ENCODE measurements at places on chromosomes 13 and 19. TPM values are rescaled to one million over a fixed set of nuclear protein-coding genes. Genes with fewer than 3 reads are reported as not detected.
A peak's percentile ranks its signal among the peaks of the same experiment; 100 is the strongest.

GRCh38 chr19:18840288-18841267, 8.8 kb downstream of the UPF1 start:
- DNase-seq, result no peak
- H3K27me3 ChIP-seq, result no peaks in the 10 kb centered on the region
- no peak overlapping the region for H3K27ac ChIP-seq
- no peak overlapping the region for H3K4me3 ChIP-seq
- H3K4me1 ChIP-seq, result peaks cover 21% of the 10 kb centered on the region
- no peaks in the 10 kb centered on the region for H3K36me3 ChIP-seq

DNA sequence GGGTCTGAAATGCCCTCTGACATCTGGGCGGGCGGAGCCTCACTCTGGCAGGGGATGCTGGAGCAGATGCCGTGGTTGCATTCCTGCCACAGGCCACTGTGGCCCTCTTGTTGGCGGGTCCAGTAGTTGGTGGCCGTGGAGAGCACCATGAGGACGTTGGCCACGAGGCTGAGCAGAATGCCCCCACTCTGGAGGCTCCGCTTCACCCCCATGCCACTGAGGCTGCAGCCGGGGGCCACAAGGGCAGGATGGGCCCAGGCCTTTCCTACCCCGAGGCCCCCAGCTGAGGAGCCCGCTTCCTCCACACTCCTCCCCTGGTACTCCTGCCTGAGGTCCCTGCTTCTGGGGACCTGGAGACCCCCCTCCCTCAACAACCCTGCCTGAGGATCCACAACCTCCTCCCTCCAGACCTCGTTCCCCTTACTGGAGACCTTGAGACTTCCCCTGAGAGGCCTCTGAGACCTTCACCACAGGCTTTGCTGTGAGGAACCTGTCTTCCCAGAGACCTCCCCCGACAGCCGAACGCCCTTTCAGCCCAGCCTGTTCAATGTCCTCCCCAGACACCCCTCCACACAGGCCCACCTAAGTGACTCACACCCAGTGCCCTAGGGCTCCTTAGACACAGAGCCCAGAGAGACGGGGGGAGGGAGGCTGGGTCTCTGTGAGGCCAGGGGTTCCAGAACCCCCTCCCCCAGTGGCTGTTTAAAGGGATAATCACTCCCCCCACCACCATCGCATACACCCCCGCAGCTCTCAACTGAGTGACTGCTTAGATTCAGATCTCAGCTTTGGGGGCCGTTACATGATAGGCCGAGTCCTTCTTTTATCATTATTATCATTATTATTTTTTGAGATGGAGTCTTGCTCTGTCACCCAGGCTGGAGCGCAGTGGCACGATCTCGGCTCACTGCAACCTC, at the start of gene CLDND2:
TSS of gene CLDND2 (minus strand) at position 638 of the 917 bp plus-strand sequence. CDS start at position 212, 426 bp downstream.
- H3K4me1 ChIP-seq, result no peaks in the 10 kb centered on the region
- DNase-seq, result no peak
- no peaks in the 10 kb centered on the region for H3K27me3 ChIP-seq
- no peaks in the 10 kb centered on the region for H3K36me3 ChIP-seq
- peak within 1 kb of the TSS; percentile 52 for H3K4me3 ChIP-seq

DNA sequence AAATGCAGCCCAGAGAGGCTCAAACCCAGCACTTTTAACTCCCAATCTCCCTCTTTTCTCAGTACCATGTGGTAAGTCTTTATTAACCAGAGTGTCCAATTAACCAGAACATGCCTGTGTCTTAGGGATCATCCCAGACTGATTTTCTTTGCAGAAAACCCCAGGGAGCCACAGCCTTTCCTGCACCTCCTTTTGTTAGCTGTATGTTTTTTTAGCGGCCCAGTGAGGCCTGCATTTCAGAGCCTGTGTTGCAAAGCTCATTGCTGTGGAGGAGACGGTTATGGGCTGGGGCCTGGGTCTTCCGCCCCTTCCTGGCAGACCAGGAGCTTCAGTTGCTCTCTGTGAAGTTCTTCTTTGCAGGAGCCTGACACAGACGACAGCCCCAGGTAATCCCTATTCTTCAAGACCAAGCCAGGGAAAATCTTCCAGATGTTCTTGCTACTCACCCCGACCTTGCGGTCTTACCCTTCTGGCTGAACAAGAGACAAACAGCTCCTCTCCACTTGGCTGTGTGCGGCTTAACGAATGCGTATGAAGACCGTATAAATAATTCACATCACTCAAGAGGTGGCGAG, 70.7 kb upstream of the TSHZ3 start:
- H3K4me3 ChIP-seq, result no peak overlapping the region
- no peaks in the 10 kb centered on the region for H3K4me1 ChIP-seq
- H3K27me3 ChIP-seq, result peaks cover 57% of the 10 kb centered on the region

DNA sequence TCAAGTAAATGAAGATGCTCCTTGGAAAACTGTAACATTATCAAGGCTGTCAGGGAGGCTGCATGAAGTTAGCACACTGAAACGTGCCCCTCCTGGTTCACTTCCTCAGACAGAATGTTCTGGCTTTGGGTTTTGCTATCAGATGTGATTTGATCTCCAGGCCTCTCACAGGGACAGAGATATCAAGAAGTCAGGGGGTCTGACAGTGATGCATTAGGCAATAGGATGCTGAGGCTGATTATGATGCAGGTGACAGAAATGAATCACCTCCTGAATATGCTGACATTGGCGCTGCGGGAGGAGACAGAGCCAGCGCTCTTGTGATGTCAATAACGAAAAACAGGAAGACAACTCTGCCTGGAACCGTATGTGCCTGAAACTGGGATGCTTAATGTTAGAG, 278.5 kb downstream of the DCT start:
- H3K4me1 ChIP-seq, result no peaks in the 10 kb centered on the region
- no peaks in the 10 kb centered on the region for H3K36me3 ChIP-seq
- H3K4me3 ChIP-seq, result no peak overlapping the region
- H3K27ac ChIP-seq, result no peak overlapping the region

DNA sequence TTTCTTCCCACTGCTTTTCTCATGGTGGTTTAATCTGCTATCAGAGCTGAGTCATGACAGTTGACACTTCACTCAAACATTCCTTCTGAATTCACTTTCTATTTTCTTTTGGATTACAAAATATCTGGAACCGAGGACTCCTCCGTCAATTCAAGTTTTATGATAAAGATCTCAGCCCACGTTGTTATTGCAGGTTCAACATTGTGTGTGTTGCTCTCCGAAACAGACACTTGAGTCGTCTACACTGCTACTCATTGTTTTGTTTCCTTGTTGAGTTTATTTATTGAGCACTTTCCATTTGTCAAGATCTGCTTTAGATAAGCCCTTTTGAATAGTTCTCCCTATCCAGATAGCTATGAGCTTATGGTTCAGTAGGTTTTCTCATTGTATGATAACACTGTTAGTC, 636.1 kb upstream of the GPC6 start:
- H3K4me3 ChIP-seq, result no peak overlapping the region
- H3K4me1 ChIP-seq, result no peaks in the 10 kb centered on the region
- DNase-seq, result no peak
- H3K36me3 ChIP-seq, result no peaks in the 10 kb centered on the region
- no peaks in the 10 kb centered on the region for H3K27me3 ChIP-seq

DNA sequence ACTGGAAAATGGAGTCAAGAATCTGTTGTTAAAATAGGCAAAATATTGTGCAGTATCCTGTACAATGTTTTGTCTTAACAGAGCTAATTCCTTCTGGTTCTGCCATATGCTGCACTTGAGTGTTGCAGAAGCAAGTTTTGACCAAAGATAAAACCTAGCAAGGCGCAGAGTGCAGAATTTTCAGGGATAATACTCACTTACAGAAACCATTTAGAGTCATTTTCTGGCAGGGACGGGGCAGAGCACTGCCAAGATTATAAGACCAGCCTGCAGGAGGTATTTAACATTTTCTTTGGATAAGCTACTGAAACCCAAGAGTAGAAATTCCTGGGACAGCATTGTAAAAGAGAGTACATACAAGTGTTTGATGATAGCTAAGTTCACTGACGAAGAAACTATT, 159.5 kb upstream of the EDNRB start:
- no peaks in the 10 kb centered on the region for H3K27me3 ChIP-seq
- no peaks in the 10 kb centered on the region for H3K36me3 ChIP-seq
- no peak for DNase-seq

- H3K4me1 ChIP-seq, result no peaks in the 10 kb centered on the region
- DNase-seq, result no peak
- peaks cover 9% of the 10 kb centered on the region for H3K36me3 ChIP-seq
- no peak overlapping the region for H3K4me3 ChIP-seq
- peak overlapping the region; percentile 27 for H3K27ac ChIP-seq
Observed at GRCh38 chr13:46354156-46355087, 32.6 kb downstream of the RUBCNL start.

DNA sequence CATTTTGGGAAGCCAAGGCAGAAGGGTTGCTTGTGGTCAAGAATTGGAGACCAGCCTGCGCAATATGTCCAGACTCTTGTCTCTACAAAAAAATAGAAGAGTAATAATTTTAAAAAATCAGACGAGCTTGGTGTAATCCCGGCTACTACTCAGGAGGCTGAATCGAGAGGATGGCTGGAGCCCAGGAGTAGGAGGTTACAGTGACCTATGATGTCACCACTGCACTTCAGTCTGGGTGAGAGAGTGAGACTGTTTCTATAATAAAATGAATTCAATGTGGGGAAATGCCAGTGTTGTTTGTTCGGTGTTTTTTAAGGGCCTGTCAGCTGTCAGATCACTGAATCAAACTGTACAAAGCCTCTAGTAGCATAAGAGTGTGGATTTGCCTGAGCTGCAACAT, 1.2 kb upstream of the FBXL3 start:
- H3K27me3 ChIP-seq, result no peaks in the 10 kb centered on the region
- no peaks in the 10 kb centered on the region for H3K36me3 ChIP-seq
- DNase-seq, result no peak
- no peak overlapping the region for H3K4me3 ChIP-seq
- H3K27ac ChIP-seq, result no peak overlapping the region

GRCh38 chr19:50720181-50720920, 749 bp upstream of the SHANK1 start:
- no peak for DNase-seq
- H3K27me3 ChIP-seq, result peaks cover 18% of the 10 kb centered on the region
- H3K27ac ChIP-seq, result no peak overlapping the region
- H3K4me1 ChIP-seq, result peaks cover 26% of the 10 kb centered on the region

GRCh38 chr13:30004204-30004603, 153.8 kb upstream of the UBL3 start:
- no peaks in the 10 kb centered on the region for H3K27me3 ChIP-seq
- no peak for DNase-seq
- H3K4me3 ChIP-seq, result no peak overlapping the region

DNA sequence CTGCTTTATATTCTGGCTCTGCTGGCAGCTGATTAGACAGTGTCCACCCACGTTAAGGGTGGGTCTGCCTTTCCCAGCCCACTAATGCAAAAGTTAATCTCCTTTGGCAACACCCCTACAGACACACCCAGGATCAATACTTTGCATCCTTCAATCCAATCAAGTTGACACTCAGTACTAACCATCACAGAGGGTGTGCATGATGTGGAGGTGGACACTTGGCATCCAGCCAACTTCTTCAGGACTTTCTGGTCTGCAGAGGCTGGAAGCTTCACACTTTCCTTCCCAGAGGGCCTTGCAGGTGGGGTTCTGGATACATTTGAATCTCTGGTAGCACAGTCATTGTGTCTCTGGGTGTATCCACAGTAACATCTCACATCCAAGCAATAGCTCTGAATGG, 18.9 kb upstream of the IGFL1 start:
- H3K27ac ChIP-seq, result peak overlapping the region; percentile 57
- no peak for DNase-seq
- H3K36me3 ChIP-seq, result no peaks in the 10 kb centered on the region
- no peak overlapping the region for H3K4me3 ChIP-seq

DNA sequence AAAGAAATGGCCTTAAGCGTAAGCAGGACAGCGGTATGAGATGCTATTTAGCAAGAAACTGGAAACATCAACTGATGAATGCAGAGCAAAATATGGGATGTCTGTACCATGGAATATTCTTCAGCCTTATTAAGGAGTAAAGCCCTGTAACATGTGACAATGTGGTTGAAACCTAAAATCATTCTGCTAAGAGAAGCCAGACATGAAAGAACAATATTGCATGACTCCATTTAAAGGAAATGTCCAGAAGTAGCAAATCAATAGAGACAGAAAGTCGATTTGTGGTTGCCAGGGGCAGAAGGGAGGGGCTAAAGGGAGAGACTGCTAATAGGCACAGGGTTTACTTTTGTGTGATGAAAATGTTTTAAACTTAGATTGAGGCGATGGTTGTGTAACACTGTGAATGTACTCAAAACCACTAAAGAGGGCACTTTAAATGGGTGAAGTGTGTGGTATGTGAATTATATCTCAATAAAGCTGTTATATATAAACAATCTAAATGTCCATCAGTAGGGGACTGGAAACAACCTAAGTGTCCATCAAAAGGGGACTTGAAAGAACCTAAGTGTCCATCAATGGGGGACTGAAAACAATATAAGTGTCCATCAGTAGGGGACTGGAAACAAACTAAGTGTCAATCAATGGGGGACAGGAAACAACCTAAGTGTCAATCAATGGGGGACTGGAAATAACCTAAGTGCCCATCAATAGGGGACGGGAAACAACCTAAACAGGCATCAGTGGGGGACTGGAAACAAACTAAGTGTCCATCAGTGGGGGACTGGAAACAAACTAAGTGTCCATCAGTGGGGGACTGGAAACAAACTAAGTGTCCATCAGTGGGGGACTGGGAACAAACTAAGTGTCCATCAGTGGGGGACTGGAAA, 45.4 kb downstream of the CCL25 start:
- no peak overlapping the region for H3K4me3 ChIP-seq
- no peaks in the 10 kb centered on the region for H3K4me1 ChIP-seq
- no peaks in the 10 kb centered on the region for H3K36me3 ChIP-seq
- DNase-seq, result no peak
- no peak overlapping the region for H3K27ac ChIP-seq
- H3K27me3 ChIP-seq, result no peaks in the 10 kb centered on the region

DNA sequence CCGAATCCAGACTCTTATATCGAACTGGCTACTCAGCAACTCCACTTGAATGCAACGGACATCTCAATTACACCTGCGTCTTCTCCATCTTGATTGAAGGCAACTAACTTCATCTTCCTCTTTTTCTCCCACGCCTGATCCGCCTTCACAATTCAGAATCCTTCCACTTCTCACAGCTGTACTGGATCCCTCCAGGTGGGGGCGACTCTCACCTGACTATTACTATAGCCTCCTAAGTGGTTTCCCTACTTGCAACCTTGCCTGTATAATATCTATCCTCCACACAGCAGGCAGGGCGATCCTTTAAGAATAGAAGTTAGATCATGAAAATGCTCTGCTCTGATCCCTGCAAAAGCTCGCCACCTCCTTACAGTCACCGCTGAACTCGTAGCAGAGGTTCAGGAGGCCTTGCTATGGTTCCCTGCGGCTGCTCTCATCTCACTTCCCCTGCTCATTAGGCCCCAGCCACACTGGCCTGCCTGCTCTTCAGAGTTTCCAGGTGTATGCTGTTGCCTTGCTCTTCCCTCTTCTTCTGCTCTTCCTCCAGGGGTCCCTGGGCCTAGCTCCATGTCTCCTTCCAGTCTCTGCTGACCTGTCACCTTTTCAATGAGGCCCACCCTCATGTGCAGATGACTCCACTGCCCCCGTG, 31.9 kb downstream of the RFXAP start:
- H3K36me3 ChIP-seq, result no peaks in the 10 kb centered on the region
- no peaks in the 10 kb centered on the region for H3K4me1 ChIP-seq
- no peaks in the 10 kb centered on the region for H3K27me3 ChIP-seq
- no peak overlapping the region for H3K4me3 ChIP-seq

- no peak overlapping the region for H3K4me3 ChIP-seq
- H3K4me1 ChIP-seq, result no peaks in the 10 kb centered on the region
- no peak for DNase-seq
- H3K36me3 ChIP-seq, result peaks cover 44% of the 10 kb centered on the region
- no peaks in the 10 kb centered on the region for H3K27me3 ChIP-seq
- no peak overlapping the region for H3K27ac ChIP-seq
Observed at GRCh38 chr19:12872941-12873890, 8.0 kb downstream of the DNASE2 start.

TMEM86B gene
- total RNA-seq, result 1.9 TPM

CABP5 gene
- total RNA-seq, result not detected

UBE2L5 gene
- total RNA-seq, result not detected

CGB8 gene
- total RNA-seq, result not detected

ACER1 gene
- total RNA-seq, result not detected
